ENCODE measurements at places on chromosomes 7 and 10.

GRCh38 chr7:123594813-123595241, 6.8 kb upstream of the ASB15 start:
- no peak for DNase-seq

DNA sequence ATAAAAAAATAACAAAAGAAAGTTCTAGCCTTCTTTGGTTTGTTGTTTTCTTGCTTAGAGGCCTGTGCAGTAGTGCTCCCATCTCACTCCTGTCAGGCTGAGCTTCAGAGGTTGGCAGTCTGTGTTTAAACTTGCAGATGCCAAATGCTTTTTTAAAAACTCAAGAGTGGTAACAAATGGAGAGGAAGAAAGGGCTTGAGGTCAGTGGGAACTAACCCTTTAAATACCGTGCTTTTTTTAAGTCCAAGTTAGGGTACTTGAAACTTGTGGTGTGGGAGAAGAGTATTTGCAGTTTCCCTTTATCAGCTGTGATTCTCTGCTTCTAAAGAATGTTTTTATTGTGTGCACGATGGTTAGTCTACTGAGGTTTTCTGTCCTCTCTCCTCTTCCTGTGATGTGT, 29.4 kb downstream of the ZRANB1 start:
- no peak for DNase-seq

- DNase-seq = no peak
Measured at GRCh38 chr10:56449770-56450169, 88.7 kb upstream of the ZWINT start.

- no peak for DNase-seq
Measured at GRCh38 chr10:71063401-71063800, 149.0 kb upstream of the UNC5B start.

DNA sequence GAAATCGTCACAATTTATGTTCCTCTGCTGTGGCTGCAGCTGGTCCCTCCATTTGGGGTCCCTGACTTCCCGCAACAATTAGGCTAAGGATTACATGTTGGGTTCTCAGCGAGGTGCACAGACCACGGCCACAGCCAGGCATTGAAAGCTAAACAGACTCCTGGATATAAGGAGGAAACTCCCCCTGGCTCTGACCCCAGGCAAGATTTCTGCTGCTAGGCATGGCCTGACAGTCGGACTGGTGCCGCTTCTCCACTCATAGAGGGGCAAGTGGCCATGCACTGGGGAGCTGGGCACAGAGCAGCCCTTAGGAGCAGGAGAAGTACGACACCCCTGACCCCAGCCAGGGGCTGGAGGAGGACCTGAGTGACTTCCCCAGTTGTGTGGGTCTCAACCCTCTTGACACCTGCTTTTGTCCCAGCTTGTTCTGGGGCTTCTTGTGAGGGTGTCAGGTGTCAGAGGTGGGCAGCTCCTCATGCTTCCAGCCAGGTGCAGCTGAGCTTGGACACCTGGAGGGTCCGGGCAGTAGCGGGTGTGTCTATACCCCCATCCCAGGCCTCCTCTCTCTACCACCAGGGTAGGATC, 38.3 kb downstream of the TSPAN15 start:
- no peak for DNase-seq

DNA sequence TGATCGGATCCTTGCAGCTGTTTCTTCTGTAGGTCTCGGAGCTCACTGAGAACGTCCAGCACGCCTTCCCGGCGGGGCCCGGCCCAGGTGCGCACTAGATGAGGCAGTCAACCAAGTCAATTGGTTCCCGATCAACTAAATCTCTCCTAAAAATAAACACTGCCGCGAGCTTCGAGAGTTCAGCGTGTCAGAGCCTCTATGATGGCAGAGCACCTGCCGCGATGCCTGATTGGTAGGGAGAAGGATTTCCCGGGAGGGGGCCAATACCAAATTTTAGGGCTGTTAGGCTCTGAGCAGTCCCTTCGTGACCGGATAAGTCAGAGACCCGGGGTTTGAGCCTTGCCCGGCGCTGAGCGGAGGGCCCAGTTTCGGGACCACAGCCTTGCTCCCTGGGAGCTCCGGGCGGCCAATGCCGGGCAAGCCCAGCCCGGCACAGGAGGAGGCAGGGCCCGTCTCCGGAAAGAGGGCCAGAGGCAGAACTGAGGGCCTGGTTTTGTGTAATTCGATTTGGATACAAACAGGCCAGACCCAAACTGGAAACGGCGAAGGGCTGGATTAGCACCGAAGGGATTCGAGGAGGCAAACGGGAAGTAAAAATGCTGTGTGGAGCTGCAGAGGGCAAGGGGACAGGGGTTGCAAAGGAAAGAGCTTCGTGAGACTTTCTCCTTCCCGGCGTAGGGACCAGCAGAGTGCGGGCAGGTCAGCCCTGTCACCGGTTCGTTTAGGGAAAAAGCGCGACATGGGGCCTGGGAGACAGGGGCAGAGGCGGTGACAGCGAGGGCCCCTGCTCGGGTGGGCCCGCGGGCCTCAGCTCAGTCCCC, 569 bp downstream of the SLC26A5 start:
- no peak for DNase-seq

- no peak for DNase-seq
Measured at GRCh38 chr7:148505645-148506375, 84.8 kb upstream of the C7orf33 start.

GRCh38 chr10:36783400-36783799, 342.0 kb upstream of the ANKRD30A start:
- no peak for DNase-seq

DNA sequence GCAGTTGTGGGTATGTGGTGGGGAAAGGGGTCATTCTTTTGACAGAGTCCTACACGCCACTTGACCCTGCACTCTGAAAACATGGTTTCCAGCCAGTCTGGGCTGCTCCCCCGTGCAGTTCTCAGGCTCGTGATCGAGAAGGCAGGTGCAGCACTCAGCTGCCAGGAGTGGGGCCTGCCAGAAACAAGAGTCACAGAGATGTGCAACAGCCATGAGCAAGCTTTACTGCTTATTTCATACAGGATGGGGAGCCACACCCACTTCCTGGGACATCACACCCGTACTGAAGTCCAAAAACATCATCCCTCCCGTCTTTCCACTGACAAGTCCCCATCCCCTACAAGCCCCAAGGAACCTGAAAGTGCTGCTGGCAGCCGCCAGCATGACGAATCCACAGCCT, 9.3 kb downstream of the ATG9B start:
- no peak for DNase-seq
